ENCODE measurements at places on chromosomes 1 and 21.
A peak's percentile ranks its signal among the peaks of the same experiment; 100 is the strongest.

DNA sequence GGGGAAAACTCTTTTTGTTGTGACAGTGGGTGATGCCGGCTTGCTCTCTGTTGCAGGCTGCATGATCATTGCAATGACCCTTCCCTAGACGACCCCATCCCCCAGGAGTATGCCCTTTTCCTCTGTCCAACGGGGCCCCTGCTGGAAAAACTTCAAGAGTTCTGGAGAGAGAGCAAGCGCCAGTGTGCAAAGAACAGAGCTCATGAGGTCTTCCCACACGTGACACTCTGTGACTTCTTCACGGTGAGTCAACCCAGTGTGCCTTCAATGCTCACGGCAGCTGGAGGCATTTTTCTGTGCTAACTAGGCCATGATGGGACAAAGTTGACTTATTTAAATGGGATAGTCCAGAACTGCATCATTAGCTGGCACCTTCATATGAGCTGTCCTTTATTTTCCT, 5.7 kb downstream of the UBASH3A start:
- DNase-seq, result no peak

- DNase-seq, result no peak
Measured at GRCh38 chr1:206753141-206753540, 17.4 kb upstream of the IL19 start.

- DNase-seq, result no peak
Measured at GRCh38 chr1:6600410-6601048, 2.1 kb downstream of the KLHL21 start.

DNA sequence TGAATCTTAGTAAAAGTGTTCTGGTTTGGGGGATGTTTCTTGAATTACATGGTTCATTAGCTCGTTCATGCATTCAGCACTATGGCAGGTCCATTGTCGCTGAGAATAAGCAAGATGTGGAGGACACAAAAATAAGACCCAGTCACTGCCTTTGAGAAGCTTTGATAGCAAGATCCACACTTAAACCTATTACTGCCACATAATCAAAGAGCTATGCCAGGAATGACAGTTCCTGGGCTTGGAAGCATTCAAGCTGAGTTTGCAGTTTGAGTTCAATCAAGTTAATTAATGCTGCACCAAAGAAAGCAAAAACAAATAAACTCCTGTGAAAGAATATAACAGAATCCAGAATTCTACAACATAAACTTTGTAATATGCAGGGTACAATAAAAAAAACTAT, 131.8 kb downstream of the MIS18A start:
- no peak for DNase-seq

GRCh38 chr21:38448671-38449385, 49.4 kb downstream of the ERG start:
- DNase-seq, result no peak

GRCh38 chr1:61482170-61482734, 242.7 kb downstream of the TM2D1 start:
- no peak for DNase-seq

DNA sequence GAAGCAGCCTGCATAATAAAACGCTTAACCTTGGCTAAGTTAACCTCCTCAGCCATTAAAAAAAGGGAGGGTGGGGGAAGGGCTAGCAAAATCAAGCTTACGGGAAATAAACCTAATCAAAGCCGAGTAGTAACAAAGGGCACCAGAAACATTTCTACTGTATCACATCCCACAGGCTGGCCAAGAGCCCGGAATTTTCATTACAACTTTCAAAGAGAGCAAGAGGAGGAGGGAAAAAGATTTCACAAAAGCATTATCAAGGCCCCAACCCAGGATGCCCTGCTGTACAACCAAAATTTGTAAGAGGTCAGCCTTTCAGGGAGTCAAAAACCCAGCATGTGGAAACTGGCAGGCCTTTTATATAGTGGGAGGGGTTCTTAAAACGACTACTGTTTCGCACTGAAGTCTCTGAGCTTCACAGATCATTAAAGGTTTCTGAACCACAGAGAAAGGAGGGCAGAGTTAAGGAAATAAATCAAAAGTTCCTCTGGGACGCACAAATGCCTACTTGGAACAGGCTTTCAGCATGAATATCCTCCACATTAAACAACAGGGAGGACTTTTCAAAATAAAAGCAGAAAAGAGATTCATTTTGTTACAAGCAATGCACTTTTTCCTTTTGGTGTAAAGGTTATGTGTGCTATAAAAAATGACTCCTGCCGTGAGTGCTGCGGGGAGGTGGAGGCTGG, 90.4 kb downstream of the SLC45A1 start:
- peak; percentile 83 for DNase-seq

GRCh38 chr21:37770461-37770860, 145.8 kb downstream of the KCNJ6 start:
- DNase-seq, result no peak

DNA sequence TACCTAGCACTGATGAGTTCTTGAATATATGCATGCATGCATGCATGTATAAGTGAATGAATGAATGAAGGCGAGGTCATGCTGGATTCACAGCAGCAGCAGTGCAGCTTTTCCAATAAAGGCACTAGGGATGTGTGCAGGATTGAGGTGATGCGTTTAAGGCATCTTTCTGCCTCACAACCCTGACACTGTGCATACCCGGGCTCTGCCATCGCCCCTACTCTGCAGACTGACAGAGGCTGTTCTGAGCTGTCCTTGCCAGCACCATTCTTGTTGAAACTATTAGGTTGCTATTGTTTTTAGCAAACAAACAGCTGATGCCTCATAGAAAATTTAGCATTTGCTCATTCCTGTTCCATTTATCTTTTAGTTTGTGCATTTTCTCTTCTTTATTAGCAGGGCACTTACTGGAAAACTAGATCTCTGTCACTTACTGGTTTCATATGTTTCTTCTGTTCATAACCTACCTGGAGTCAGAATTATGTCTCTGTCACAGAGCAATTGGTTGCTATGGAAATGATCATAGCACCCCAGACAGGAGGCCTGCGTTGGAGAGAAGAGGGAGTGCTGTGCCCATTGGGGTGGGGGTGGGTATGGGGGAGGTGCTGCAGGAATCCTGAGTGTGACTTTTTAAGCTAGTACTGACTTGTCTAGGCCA, 79.0 kb downstream of the CD58 start:
- DNase-seq, result no peak

DNA sequence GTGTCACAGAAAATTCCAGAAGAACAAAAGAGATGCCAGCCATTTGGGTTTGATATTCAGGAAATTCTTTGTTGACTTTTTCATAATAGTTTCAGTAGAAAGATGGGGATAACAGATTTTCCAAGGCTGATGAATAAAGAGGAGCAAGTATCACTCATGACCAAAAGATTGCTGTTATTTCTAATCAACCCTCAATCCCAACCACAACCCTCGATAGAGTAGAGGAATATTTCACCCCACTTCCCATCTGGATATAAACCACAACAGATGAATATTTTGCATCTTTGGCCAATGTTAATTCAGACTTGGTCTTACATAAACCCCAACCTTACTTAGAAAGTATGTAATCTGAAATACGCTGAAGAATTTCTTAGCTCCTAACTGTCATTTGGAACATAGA, 232.4 kb downstream of the SEC16B start:
- no peak for DNase-seq

- DNase-seq, result no peak
Measured at GRCh38 chr1:3580231-3580630, 31.1 kb downstream of the MEGF6 start.

- DNase-seq, result no peak
Measured at GRCh38 chr1:228898582-228898992, 163.3 kb downstream of the RHOU start.

DNA sequence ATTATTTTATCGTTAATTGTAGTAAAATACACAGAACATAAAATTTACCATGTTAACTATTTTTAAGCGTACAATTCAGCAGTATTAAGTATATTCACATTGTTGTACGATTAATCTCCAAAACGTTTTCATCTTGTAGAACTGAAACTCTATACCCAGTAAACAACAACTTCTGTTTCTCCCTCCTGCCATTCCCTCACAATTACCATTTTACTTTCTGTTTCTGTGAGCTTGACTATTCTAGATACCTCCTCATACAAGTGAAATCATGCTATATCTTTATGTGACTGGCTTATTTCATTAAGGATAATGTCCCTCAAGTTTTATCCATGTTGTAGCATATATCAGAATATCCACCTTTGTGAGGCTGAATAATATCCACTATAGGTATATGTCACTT, 156.8 kb downstream of the ST6GALNAC3 start:
- DNase-seq, result no peak

DNA sequence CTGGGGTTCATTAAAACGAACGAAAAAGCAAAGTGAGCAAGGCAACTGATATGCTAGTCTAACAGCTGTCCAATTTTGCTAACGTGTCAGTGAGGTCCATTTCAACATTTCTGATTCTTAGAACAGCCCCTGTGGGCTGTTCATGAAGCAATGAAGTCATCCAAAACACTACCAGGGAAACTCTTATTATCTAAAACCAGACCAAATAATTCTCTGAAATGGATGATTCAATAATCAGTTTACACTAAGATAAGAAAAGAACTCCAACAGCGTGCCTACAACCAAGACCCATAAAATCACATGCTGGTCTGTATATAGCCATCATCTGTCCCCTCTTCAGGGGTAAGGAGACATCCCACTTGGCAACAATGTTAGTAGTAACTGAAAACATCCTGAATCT, 122.7 kb downstream of the TGFBR3 start:
- no peak for DNase-seq

- peak; percentile 40 for DNase-seq
Measured at GRCh38 chr1:20483833-20484518, 2.0 kb downstream of the CAMK2N1 start.

GRCh38 chr1:8476006-8476405, 158.1 kb downstream of the SLC45A1 start:
- no peak for DNase-seq

DNA sequence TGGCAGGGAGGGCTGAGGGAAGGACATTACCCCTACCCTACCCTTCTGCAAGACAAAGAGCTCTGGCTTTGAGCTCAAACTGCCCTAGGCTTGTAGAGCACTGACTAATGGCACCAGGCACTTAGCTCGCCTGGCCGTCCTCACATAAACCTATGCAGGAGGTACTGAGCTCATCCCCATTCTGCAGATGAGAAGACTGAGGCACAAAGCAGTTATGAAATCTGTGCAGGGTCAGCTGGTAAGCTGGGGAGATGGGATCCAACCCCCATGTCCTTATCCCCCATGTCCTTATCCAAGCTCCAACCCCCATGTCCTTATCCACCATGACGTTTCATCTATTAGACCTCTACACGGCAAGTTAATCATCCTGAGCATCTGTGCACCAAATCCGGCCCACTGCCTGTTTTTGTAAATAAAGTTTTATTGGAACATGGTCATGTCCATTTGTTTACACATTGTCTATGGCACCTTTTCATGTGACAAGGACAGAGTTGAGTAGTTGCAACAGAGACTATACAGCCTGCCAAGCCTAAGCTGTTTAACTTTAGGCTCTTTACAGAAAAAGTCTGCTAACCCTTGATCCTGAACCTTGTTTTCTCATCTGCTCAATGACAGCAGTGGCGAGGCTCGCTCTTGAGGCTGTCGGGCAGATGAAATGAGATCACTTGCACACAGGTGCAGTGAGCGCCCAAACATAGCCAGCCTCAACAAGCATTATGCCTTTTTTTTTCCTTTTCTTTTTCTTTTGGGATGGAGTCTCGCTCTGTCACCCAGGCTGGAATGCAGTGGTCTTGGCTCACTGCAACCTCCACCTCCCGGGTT, 86.8 kb downstream of the FBXO2 start:
- DNase-seq, result no peak

DNA sequence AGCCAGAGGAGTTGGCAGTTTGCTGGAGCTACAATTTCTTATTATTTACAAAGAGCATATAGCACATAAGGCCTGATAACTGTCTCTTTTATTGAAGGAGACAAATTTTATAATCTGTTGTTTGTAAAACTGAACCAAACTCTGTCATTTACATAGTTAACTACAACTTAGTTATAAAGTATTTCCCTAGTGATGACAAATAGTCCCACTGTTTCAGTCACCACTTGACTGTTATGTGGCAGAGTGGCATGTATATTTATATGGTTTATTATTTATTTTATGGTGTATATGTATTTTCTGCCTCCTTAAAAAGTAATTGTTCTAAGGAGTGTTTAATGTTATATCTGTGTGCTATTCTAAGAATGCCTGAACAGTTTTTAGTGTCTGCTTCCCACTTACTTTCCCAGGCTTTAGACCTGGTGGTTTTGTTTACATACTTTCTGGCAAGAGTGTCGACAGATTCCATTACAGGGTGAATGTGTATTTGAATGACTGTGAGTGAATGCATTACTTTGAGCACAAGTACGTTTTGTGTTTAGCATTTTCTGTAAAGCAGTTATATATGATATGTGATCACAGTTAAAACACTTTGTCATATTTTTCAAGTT, 10.0 kb downstream of the TSEN15 start:
- DNase-seq, result peak; percentile 32

- no peak for DNase-seq
Measured at GRCh38 chr1:8184301-8184700, 133.6 kb upstream of the SLC45A1 start.

DNA sequence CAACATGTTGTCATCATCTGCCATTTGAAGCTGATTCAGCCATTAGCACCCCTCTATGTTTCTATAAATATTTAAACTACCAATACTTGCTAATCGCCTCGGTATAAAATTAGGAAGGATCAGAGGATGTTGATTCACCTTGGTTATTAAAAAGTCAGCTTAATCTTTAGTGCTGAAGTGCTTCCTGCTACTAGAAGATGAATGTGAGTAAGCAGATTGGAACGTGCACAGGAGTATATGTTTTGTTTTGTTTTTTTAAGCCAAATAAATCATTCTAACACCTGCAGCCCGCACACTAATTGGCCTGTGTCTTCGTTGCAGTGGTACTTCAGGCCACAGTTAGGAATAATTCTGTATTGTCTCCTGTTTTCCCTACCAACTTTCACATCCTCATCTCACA, 485.7 kb downstream of the AJAP1 start:
- DNase-seq, result no peak

- DNase-seq, result no peak
Measured at GRCh38 chr1:192524223-192524622, 51.4 kb upstream of the RGS1 start.

DNA sequence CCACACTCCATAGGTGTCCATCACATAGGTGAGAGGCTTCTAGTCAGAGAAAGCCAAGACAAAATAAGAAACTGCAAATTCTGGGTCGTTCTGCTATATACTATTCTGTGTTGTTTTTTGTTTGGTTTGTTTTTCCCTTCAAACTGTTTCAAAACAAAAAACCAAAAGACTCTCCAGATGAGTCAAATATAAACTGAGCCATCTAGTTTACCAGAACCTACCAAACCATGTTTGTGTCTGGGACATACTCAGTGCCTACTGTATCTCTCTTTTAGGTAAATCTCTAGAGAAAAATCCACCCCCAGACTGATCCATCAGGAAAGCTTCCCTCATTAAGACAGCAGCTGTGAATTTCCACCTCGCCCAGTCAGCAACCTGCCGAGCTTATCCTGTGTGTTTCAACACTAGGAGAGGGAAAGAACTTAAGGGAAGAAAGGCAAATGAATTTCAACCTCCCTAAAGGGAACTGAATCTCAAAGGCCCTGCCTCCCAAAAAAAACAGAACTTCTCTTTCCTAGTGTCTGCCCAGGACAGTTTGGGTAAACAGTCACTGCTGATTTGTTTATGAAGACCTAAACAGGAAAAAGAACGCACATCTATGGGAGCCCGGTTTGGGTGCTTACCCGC, 17.2 kb downstream of the PPT1 start:
- DNase-seq, result no peak

All from left kidney (tissue), 8 donors.